KG1 (cell line): ENCODE measurements at places on chromosomes 12 and 14.

DNA sequence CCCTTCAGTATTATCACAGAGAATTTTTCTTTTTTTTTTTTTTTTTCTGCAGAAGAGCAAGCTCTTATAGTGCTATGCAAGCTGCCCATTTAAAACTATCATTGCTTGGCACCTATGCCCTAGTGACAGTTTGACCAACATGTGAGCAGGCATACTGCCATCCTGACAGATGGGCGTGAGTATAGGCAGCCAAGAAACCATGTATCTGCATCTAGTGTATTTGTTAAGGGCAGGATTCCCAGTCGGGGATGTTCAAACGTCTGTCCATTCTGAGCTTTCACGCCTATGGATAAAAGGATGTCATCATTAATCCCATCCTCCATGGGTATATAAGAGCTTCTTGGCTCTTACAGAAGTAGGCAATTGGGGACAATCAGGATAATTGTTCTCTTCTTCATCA lies 8.8 kb downstream of the VRK1 start:
- DNase-seq, result no peak

DNA sequence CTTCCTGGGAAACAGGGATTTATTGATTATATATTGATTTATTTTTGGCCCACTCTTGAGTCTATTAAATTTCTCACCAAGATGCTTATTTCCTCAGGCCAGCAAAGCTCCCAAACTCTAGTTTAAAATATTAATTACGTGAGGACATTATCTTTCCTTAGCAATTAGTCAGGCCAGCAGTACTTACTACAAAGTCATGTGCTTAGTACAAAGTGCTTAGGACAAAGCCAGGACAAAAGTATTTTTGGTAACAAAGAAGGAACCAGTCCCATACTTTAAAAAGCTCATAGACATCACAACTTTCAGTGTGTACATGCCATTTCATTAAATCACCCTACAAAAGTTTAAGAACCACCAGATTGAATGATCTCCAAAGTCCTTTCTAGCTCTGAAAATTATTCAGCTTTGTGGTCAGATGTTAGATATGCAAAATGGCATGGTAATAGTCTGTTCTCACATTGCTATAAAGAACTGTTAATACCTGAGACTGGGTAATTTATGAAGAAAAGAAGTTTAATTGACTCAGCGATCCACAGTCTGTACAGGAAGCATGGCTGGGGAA lies 94.7 kb upstream of the PWP1 start:
- no peak for DNase-seq

- no peak for DNase-seq
These were observed 31.5 kb downstream of the HSP90AA1 start for GRCh38 chr14:102055181-102055901.

DNA sequence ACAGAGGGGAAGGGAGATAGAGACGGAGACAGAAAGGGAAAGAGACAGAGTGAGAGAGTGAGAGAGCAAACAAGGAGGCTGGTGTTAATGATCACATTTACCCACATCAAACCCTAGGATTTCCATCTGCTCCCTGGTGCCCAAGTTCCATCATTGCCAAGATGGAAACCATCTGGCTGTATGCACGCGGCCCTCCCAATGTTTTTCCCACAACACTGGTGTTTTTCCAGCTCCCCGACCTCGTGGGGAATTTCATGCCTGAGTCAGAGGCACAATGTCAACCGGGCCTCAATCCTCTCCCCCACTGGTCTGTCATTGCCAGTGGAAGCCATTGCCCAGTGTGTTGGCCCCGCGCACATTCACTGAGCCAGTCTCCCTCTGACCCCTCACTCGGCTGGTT lies 19.9 kb upstream of the BDKRB2 start:
- no peak for DNase-seq

GRCh38 chr14:67618617-67619063 lies 1.1 kb upstream of the ARG2 start:
- DNase-seq, result peak; percentile 57

- DNase-seq, result no peak
These were observed 19.8 kb upstream of the SERPINA4 start for GRCh38 chr14:94541234-94541975.

- DNase-seq, result no peak
These were observed 6.0 kb downstream of the FBXW8 start for GRCh38 chr12:116916714-116917114.

- no peak for DNase-seq
These were observed 26.9 kb downstream of the PIWIL1 start for GRCh38 chr12:130364578-130364977.

GRCh38 chr12:113852264-113852663 lies 113.9 kb downstream of the RBM19 start:
- DNase-seq, result no peak

GRCh38 chr12:26936559-26937442 lies 980 bp downstream of the INTS13 start:
- DNase-seq, result peak; percentile 49

GRCh38 chr14:92225731-92226130 lies 97.2 kb upstream of the SLC24A4 start:
- DNase-seq, result no peak

- DNase-seq, result no peak
These were observed 106.9 kb upstream of the ETV6 start for GRCh38 chr12:11542599-11542998.

DNA sequence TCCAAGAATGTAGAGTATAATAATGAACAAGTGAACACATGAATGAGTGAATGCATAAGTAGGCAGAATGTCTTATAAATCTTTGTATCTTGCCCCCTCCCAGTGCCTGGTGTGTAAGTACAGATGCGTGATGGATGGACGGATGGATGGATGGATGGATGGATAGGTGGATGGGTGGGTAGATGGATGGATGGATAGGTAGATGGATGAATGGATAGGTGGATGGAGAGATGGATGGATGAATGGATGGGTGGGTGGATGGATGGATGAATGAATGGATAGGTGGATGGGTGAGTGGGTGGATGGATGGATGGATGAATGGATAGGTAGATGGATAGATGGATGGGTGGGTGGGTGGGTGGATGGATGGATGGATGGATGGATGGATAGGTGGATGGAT lies 74.4 kb downstream of the CLMN start:
- no peak for DNase-seq

DNA sequence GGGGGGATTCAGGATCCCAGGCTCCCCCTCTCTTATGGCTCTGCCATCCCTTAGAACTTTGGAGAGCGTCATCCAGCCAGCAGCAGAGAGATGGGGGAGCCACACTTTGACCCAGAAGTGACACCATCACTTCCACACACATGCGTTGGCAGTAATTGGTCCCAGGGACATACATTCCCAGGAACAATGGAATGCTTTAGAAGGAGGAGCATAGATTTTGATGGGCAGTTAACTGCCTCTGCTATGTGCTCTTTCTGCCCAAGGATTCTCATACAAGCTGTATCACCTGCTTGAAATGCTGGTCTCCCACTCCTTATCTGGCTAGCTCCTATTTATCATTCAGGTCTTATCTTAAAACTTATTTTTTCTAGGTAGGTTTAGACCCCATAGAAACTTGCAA lies 109.0 kb upstream of the RPH3A start:
- no peak for DNase-seq

GRCh38 chr14:76011930-76012329 lies 26.4 kb downstream of the IFT43 start:
- DNase-seq, result no peak

GRCh38 chr12:104443008-104443407 lies 13.7 kb upstream of the CHST11 start:
- DNase-seq, result no peak

GRCh38 chr14:100888789-100889315 lies 14.7 kb downstream of the RTL1 start:
- no peak for DNase-seq

DNA sequence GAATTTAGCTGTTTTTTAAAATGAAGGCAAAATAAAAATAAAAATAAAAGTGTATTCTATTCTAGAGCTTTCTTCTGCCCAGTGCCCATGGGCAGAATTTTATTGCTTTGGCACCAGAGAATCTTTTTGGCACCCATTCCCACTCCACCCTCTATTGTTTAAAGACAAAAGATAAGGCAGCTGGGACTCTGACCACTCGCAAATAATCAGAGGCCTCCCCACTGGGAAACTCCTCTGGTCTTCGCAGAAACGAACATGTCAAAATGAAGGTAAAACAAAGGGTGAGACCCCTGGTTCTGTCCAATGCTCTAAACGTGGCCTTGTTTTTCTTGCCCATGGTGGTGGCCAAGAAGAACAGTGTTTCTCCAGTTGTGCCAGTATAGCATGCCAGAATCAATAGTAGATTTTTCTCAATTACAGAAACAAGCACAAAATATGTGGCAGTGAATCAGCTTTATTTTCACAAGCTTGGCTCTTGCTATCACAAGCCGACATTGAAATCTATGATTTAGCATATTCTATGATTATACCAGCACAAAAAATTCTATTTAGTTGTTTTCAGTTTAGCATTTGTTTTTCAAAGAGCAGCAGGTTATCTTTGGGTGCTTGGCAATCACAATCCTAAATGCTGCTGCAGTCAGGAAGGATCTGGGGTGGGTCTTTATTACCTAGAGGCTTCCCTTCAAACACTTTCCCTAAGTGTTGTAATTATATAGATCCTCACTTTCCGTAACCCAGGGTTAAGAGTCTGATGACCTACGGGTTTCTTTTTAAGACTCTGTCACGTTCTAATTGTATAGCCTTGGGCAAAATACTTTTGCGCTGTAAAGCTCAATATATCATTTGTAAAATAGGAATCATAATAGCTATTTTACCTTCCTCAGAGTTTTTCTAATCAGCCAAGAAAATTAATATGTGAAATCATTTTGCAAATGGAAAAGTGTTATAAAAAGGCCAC lies 50.5 kb downstream of the KITLG start:
- no peak for DNase-seq

DNA sequence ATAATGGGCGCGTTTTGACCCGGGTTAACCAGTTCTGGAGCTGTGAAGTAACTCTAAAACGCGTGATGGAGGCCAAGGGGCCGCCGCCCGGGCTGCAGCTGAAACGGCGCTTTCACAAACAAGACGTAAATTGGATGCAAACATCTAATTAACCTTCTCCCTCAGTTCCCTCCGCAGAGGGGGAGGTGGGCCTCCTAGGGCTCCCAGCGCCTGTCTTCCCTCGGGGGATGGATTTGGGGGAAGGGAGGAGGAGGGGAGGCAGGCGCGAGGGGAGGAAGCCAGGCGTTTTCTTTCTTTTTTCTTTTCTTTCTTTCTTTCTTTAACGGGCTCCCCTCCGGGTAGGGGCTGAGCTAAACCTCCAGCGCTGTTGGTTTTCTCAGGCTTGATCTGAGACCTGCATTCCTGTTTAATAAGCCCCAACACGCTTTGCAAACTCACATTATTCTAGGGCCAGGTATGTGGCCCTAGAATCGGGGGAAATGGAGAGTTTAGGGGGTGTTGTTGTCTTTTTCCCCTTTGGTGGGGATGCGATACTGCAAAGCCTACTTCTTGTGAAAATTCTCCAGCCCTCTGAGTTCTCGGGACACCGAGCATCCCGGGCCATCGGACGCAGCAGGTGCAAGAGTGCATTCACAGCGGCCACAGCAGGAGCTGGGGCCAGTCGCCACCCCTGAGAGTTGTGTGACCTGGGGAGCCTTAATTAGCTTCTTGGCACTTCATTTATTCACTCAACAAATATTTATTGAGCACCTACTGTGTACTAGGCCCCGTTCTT lies 43.6 kb upstream of the LHX5 start:
- no peak for DNase-seq

DNA sequence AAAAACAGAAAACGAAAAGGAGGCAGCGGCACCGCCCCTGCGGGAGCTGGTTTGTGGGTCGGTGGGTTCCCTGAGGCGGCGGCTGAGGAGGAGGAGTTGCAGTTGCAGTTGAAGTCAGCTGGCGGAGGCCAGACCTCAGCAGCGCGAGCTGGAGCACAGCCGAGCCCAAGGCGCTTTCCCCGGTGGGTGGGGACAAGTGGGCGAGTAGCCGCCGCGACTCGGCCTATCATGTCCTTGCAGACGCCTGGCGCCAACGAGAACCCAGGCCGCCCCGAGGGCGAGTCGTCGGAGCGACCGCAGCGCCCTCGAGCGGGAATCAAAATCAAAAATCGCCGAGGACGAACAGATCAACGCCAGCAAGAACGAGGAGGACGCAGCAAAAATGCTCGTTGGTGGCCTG lies 12.7 kb upstream of the CLEC1A start:
- DNase-seq, result no peak
